ENCODE measurements at places on chromosomes 3 and 15. TPM values are rescaled to one million over a fixed set of nuclear protein-coding genes. Genes with fewer than 3 reads are reported as not detected.

CTXN2 gene
- not detected for total RNA-seq

NAALADL2 gene
- not detected for total RNA-seq

HCLS1 gene
- not detected for total RNA-seq

GOLGA6D gene
- total RNA-seq = not detected

SLC27A2 gene
- total RNA-seq = 42.0 TPM

WNT5A gene
- 0.66 TPM for total RNA-seq

TYRO3 gene
- total RNA-seq = 14.9 TPM

ALDH1A3 gene
- total RNA-seq = 18.9 TPM

CADM2 gene
- total RNA-seq = not detected

FES gene
- total RNA-seq = 0.79 TPM

PHLDB2 gene
- 12.5 TPM for total RNA-seq

BCHE gene
- total RNA-seq = 0.74 TPM

KBTBD13 gene
- total RNA-seq = not detected

MASP1 gene
- not detected for total RNA-seq

VILL gene
- total RNA-seq = not detected

TOPAZ1 gene
- not detected for total RNA-seq

RBMS3 gene
- total RNA-seq = 0.48 TPM

CYP1A2 gene
- not detected for total RNA-seq

UBP1 gene
- 57.2 TPM for total RNA-seq

SIDT1 gene
- total RNA-seq = 0.58 TPM

CYP8B1 gene
- not detected for total RNA-seq

SLITRK3 gene
- not detected for total RNA-seq

IQCF5 gene
- total RNA-seq = not detected

SPATA12 gene
- 0.41 TPM for total RNA-seq

TTC23 gene
- total RNA-seq = 15.8 TPM

DISP2 gene
- total RNA-seq = 1.3 TPM

Data from A549 treated with ZK216348 at 1 μM for 4 hours (cell line).